ENCODE measurements at places on chromosomes 12 and 14. TPM values are rescaled to one million over a fixed set of nuclear protein-coding genes. Genes with fewer than 3 reads are reported as not detected.

The TBX3 gene
- total RNA-seq: 16.1 TPM

The TMCC3 gene
- 1.1 TPM for total RNA-seq

The FITM1 gene
- total RNA-seq: not detected

The ATXN7L3B gene
- 21.1 TPM for total RNA-seq

The MED13L gene
- 178 TPM for total RNA-seq

The SLC7A7 gene
- 21.4 TPM for total RNA-seq

The GZMH gene
- total RNA-seq: not detected

The OR10G2 gene
- not detected for total RNA-seq

The LMNTD1 gene
- total RNA-seq: 0.38 TPM

The B4GALNT3 gene
- 0.28 TPM for total RNA-seq

The PLEK2 gene
- total RNA-seq: 42.0 TPM

The ETFBKMT gene
- total RNA-seq: 2.5 TPM

Measured in regular cardiac myocyte (primary cell).